ENCODE measurements at places on chromosomes 4 and X. TPM values are rescaled to one million over a fixed set of nuclear protein-coding genes. Genes with fewer than 3 reads are reported as not detected.

DNA sequence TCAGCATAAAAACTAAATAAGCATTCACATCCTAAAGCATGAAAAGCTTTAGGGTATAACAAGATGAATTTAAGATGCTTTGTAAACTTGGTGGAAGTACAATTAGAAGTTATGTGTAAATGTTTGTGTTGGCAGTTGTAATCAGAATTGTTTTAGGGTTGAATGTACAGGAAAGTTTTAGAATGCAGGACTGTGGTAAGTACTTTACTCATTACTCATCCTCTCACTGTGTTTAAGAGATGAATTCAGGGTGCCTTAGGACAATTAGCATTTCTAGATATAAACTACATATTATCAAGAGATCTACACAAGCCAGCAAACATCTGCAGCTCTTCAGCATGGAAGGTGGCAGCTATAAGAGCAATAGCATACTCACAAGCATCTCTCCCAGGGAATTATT, 77.5 kb upstream of the ELOVL6 start:
- no peak for DNase-seq

The SULT1B1 gene
- total RNA-seq, result 9.2 TPM

The LARP7 gene
- 35.2 TPM for total RNA-seq

- no peak for DNase-seq
Measured at GRCh38 chr4:148044912-148045352, 313.0 kb downstream of the ARHGAP10 start.

DNA sequence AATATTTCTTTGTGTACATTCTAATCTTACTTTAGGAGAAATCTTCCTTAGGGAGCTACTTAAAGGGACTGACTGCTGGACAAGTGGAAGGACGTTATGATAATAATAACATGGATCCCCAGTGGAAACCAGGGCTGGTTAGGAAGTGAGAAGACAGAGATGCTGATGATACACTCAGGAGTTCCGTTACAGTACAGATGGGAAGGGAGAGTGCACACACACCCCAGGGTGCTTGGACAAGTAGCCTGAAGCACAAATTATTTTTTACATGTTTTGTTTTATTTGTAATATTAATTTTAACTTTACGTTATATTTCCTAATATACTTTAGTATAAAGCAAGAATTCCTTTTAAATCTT, 84.1 kb downstream of the BMPR1B start:
- DNase-seq, result no peak

DNA sequence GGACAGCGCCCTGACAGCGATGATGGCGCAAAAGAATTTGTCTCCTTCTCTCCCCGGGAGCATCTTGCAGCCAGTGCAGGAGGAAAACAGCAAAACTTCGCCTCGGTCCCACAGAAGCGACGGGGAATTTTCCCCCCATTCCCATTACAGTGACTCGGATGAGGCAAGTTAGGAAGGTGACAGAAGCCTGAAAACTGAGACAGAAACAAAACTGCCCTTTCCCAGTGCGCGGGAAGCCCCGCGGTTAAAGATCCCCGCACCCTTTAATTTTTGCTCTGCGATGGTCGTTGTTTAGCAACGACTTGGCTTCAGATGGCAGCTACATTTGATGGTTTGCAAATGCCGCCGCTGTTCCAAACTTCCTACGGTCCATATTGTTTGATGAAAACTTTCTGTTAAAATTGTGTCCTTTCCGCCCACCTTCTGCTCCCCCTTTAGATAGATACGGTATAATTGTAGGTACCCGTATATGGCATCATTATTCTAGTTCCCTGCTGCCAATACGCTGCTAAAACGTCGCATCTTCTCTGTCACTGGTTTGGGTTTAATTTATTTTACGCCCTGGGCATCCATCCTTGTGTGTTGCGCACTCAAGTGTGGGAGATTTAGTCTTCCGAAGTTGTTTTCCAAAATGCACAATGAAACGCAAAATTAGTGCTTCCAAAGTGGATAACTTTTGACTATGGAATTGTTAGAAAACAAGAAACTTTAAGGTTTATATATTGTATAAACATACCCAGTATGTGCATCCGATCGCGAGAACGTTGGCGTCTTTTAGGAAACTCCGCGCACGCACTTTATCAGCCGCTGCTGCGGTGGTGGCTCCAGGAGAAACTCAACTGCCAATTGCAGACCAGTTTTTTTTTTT, 1.5 kb downstream of the ATOH1 start:
- no peak for DNase-seq

- no peak for DNase-seq
Measured at GRCh38 chr4:3079694-3080123, 5.2 kb downstream of the HTT start.

DNA sequence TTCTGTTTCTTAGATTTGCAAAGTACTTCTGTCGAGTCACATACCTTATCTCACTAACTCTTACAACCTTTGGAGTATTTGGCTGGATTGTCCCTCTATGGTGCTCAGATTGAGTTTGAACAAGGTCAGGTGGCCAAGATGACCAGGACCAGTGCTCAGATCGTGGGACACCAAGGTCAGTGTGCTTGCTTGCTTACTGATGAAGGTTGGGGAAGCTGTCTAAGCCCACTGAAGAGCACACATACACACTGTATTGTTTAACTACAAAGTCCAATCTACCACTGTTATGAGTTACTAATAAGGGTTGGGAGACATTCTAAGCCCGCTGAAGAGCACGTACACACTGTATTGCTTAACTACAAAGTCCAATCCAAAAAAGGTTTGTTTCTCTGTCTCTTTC, 53.7 kb downstream of the TAB3 start:
- no peak for DNase-seq

The ADGRL3 gene
- total RNA-seq, result 4.0 TPM

GRCh38 chr4:13238936-13239335, 245.2 kb downstream of the RAB28 start:
- DNase-seq, result no peak

DNA sequence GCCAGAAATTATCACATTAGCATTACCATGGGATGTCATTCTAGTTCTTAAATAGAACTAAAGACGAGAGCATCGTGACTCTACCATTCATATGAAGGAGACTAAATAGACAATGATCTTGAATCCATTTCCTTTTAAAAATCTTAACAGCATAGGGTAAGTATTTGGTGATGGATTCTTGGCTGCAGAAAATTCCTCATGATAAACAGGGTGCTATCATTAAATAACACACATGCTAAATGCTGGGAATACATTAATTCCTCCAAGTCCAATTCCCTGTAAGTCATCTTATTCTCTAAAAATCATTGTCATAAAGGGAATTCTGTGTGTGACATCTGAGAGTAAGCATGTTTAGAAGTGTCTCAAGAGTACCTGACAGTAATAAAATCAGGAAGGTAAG, 470.4 kb upstream of the MAGEB2 start:
- no peak for DNase-seq

The FAM53A gene
- 2.8 TPM for total RNA-seq

DNA sequence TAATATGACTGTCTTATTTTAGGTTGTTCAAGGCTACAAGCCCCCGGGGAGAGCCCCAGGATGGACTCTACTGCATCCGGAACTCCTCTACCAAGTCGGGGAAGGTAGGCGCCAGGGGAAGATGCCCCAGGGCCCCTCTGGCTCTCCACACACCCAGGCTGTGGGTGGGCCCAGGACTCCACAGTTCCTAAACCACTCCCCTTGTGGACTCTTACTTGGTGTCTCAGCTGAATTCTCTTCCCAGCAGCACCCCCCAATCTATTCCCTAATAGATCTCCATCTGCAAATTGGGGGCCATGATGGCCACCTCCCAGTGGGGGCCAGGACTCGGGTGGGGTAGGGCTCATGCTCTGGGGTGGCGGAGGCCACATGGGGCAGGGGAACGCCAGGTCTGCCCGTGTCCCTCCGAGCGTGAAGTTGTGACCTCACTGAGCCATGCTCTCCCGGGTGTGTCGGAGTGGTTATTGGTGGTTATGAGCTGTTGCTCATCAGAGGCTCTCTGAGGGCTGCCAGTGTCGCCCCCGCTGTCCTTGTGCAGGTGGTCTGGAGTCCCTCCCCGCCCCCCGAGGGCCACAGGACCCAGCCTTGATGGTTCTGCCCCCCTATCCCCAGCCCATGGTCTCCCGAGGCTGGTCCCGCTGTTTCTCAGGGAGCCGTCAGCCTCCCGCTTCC, 11.2 kb upstream of the ADD1 start:
- DNase-seq, result no peak

GRCh38 chrX:2928191-2928582, 952 bp downstream of the ARSD start:
- peak; percentile 79 for DNase-seq

The CASP3 gene
- total RNA-seq, result 17.5 TPM

DNA sequence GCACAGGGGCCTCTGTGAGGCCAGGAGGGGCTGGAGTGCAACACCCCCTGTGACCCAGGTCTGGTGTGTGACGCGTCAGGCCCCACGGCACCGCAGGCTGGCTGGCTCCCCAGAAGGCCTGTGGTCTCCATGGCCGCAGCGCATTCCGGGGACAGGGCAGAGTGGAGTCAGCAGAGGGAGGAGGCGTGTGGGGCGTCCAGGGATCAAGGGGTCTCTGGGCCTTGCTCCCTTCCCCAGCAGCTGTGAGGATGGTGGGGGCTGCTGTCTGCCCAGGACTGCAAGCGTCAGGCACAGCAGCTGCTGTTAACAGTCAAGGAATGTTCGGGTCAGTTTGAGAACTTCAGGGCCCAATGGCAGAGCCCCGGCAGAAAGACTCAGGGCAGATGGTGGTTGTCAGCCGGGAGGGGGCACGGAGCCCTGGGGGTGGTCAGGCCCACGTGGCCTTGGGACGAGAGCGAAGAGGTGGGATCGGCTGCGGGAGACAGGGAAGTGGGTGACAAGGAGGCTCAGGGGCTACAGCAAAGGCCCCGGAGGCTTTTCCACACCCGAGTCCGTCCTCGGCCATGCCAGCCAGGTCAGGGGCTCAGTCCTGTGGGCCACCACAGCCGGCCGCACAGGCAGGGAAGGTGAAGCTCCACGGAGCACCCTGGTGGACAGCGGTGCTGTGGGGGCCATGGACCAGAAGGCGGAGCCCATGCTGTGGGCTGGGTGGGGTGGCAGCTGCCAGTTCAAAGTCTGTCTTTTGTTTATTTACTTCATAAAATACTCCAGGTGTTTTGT, 18.3 kb downstream of the PCGF3 start:
- no peak for DNase-seq

The DAPP1 gene
- 8.9 TPM for total RNA-seq

- no peak for DNase-seq
Measured at GRCh38 chr4:31408121-31408520, 688.0 kb downstream of the PCDH7 start.

DNA sequence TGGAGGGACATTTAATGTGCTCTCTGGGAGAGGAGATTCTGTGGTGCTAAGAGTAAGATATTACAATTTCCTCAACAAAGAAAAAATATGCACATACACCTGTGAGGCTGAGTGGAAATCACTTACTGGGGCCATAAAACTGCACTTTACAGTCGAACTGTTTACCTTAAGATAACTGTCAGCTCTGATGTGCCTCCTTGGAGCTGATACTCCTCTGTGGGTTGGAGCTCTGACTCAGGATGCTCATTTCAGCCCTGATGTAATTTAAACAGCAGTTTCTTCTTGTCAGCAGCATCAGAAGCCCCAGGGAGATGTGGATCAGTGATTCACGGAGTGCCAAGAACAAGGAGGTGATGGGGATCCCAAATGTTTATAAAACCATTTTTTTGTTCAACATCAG, 241.9 kb upstream of the SFRP2 start:
- DNase-seq, result no peak

DNA sequence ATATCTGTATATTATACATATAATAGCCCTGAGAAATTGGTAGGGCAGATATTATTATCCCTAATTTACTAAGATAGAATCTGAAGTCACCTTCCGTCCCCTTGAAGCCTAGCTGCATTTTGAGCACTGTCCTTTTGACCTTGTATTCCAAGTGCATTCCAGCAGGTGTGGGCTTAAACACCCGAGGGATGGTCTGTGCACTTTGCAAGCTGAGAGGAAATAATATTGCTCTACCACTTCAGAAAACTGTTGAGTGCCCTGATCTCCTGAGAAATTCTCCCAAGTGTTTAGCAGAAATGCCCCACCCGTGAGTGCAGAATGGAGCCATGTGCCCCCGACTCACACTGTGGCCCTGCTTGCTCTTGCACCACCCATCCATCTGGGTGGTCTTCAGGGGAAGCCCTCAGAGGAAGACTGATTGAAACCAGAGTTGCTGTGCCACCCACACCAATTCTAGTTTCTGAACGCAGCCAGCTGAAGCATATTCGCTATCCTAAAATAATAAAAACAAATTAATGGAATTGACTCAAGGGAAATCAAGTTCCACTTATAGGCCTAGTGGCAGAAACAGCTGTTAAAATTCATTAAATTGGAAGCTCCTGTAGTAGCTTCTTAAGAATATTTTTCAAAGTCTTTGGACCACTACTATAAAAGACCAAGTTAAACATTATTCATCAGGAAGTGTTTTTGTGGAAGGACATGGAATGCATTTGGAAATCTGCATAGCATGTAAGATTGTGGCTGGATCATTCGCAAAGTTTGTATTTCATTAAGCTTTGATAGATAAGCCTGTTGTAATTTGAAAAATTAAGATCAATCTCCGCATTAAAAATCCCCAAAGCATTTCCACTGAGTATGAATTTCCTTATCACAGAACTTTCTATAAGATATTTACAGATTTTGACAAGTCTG, 41.3 kb upstream of the PRKG2 start:
- no peak for DNase-seq

All from upper lobe of right lung (tissue), 1 donor.